ENCODE measurements at places on chromosomes 2 and 18.

DNA sequence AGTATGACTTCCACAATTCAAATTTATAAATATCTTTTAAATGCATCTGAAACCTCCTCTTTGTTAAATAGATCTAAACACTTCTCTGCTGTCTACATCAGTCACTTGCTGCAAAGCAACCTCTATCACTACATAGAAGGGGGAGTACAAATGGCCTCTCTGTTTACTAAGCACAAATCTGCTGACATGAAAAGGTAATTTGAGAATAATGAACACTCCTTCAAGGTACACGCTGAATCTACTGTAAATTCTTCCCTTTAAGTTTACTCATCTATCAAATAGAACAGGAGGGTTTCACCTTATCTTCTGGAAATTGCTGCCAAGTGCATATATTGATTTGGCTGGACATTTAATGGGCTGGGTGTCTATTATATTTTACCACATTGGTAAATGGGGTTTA lies 879.6 kb downstream of the SUCLG1 start:
- DNase-seq = no peak

DNA sequence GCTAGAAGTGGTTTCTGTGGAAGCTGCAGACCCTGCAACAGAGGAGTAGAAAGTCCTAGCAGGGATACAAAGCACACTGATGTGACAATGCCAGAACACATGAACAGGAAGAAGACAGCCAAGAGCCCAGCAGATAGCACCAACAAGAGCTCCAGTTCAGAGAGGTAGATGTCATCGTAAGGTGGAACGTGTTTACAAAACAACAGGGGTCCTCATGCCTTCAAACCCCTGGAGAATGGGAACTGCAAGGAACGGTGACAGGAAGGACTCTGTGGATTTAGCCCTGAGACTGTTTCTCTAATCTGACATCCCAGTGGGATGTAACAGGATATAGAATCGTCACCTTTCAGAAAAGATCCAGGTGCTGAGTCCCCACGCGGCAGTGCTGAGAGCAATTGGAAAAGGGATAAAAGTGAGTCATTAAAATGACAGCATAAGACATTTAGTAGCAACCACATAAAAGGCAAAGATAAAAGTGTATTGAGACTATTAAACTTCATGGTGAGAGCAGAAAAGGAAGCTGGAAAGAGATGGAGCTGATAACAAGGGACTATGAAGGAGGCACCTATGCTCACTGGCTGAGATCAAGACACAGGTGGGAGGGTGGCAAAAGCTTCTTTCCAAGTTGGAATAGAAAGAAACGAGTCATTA lies 195.2 kb downstream of the FBXO15 start:
- DNase-seq = no peak

- no peak for DNase-seq
Observed at GRCh38 chr2:103292573-103292972, 530.7 kb downstream of the TMEM182 start.

DNA sequence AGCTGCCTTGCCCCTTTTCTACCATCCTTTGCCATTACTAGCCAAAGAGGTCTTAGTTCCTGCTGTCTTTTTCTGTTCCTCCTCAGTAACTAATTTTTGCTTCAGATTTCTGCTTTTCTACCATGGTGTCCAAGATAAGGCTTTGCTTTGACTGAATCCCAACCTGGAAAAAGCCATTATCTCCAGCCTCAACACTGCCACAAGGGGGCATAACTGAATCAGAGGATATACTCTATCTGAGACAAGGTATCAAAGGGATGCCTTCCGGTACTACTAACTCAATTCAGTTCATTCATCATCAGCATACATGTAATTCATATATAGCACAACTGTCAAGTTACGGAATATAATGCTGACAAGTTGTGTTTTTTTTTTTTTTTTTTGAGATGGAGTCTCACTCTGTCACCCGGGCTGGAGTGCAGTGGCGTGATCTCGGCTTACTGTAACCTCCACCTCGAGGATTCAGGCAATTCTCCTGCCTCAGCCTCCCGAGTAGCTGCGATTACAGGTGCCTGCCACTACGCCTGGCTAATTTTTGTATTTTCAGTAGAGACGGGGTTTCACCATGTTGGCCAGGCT lies 11.4 kb downstream of the OSGEPL1 start:
- no peak for DNase-seq

- no peak for DNase-seq
Observed at GRCh38 chr2:122070241-122070731, 314.8 kb downstream of the TSN start.

GRCh38 chr2:12548906-12549305 lies 167.8 kb upstream of the TRIB2 start:
- no peak for DNase-seq

- no peak for DNase-seq
Observed at GRCh38 chr2:43324259-43325106, 98.1 kb upstream of the ZFP36L2 start.

GRCh38 chr2:180734382-180734781 lies 246.0 kb upstream of the UBE2E3 start:
- DNase-seq = no peak

DNA sequence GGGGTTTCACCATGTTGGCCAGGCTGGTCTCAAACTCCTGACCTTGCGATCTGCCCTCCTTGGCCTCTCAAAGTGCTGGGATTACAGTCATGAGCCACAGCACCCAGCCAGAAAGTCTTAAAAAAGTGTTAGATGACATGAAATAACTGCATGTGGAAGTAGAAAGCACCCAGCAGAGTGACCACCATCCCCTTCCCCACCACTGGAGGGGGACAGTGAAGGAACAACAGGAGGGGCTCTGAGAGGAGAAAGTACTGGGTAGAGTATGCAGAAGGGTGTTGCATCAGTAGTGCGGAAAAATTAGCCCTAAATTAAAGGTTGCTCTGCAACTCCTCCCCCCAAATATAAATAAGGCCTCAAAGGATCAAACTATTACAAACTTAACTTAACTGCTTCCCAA lies 230.5 kb downstream of the ZNF521 start:
- DNase-seq = no peak

DNA sequence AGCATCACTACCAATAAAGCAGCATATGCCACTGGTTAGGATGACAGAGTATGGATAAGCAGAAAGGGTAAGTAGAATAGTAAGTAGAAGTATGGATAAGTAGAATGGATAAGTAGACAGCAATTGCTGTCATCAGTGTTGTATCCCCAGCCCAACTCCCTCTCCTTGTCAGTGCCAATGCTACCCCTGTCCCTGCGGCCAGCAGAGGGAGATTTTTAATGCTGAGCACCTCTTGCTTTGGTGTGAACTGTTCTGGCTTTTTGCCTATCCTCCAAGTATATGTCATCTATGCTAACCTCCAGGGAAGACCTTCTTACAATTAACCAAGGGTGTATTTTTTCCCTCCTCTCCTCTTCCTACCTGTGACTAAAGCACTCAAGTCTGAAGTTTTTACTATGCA lies 136.7 kb upstream of the SPHKAP start:
- DNase-seq = no peak

DNA sequence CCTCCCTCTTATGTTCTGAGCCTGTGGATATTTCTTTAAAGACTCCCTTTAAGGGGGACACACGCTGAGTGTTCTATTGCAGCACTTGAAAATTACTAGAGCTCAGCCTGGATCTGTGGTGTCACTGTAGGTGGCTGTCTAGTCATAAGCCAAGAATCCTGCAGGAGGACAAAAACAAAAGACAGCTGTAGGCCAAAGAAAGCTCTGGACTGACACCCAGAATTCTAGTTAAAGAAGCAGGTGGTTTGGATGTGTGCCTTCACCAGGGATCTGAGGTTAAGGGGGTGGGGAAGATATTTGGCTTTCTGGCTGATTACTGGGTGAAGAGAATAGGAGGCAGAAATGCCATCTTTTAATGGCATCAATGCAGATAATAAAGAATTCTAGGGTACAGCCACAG lies 842.5 kb upstream of the NXPH2 start:
- no peak for DNase-seq

GRCh38 chr2:96253006-96253405 lies 12.8 kb downstream of the TMEM127 start:
- no peak for DNase-seq

GRCh38 chr2:134008837-134009236 lies 245.0 kb upstream of the MGAT5 start:
- DNase-seq = no peak

DNA sequence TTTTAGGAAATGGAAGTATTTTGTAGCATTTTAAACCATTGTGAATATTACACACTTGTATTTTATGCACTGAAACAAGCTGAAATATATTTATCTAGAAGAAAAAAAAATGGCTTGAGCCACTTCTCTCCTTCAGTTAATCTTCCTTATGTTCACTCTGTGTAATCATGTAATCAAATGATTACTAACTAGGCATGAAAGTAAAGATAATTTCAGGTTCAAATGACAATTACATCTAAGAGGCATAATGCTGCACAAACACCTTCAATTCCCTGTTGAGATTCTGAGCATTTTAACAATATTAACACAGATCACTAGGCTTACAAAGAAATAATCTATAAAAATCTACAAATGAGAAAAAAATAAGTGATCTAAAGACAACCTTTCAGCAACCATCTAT lies 119.6 kb upstream of the ITGB6 start:
- no peak for DNase-seq

GRCh38 chr2:9752441-9753275 lies 90.6 kb upstream of the TAF1B start:
- peak; percentile 77 for DNase-seq

DNA sequence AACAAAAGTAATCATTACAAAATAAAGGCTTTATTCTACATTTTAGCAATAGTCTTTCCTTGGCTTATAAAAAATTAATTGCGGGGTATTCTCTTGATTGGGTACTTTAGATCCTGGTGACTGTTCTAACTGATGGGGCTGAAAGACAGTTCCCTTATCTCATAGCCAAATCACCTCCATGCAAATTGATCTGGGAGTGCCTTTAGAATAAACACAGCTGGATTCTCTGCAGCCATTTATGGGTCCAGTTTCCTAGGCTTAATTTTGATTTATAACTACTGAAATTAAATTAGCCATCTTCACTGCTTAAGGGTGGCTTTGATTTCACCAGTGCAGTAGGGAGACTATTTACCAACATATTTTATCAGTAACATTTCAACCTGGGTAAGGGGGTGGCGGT lies 337.1 kb downstream of the NRXN1 start:
- no peak for DNase-seq

DNA sequence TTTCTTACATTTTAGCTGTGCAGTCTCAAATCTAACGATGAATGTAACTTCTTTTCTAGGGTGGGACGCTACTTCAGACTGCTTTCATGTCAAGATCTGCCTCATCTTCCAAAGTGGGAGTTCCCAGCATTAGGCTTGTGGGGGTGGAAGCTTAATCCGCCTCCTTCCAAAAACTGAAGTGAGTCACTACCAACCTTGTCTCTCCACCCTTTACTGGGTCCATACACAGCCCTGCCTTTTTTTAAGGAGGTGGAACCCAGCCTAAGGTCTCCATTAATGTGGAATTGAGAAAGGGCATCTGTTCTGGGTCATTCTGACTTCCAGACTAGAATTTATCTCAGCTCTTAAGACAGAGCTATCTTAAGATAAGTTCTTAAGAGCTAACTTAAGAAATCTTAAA lies 42.0 kb upstream of the NFE2L2 start:
- DNase-seq = no peak

DNA sequence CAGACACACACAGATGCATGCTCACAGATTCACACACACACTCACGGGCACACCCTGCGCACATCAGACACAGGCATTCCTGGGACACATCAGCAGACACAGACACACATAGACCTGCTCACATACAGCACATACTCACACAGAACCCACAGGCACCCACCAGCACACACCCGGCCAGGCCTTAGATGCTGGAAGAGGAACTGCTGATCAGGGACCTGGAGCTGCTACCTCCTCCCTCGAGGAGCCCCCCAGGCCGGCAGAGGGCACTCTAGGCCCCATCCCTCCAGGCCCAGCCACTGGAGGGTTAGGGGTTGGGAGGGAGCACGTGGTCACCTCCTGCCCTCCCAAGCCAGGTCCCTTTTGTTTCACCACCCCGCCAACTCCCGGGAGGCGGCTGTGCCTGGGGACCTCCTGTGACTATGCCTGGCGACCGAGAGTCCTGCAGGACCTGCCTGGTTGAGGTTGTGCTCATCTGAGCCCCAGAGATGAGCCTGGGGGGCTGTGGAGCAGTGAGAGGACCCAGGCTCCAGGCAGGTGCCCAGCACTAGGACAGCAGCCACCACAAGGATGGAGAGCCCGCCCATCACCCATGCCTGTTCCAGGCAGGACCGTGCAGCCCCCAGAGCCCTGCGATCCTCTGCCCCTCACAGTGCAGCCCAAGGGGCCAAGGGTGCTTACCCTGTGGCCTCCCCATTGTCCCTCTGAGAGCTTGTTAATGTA lies 21.0 kb upstream of the PTMA start:
- no peak for DNase-seq

DNA sequence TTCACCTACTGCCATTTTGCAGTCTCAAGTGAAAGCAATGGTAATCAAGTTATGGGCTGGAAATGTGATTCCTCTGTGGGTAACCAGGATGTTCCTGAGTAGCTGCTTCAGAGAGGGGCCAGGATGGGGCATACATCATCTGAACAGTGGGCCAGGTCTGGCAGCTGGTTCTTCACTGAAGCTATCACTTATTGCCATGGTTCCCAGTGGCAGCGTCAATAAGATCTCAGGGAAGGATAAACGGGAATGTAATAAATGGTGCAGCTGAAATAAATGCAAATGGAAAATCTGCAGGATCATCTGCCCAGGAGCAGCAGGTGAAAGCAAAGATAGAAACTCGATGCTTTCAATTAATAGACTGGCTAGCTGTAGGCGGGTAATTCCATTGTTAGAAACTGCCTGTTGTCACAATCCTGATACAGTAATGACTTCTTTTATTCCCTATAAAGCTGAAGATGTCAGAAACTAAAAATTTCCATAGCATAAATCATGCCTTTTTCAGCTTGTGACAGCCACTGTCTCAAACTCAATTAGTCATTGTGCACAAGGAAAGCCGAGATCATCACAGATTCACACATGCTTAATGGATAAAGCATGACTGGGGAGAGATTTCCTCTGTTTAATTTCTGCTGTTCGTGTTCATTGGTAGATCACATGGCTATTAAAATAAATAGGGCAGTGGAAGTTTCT lies 56.2 kb upstream of the CCDC85A start:
- DNase-seq = no peak

- no peak for DNase-seq
Observed at GRCh38 chr2:18519914-18520450, 40.5 kb downstream of the RDH14 start.

- DNase-seq = no peak
Observed at GRCh38 chr2:151973013-151973900, 125.6 kb downstream of the CACNB4 start.

DNA sequence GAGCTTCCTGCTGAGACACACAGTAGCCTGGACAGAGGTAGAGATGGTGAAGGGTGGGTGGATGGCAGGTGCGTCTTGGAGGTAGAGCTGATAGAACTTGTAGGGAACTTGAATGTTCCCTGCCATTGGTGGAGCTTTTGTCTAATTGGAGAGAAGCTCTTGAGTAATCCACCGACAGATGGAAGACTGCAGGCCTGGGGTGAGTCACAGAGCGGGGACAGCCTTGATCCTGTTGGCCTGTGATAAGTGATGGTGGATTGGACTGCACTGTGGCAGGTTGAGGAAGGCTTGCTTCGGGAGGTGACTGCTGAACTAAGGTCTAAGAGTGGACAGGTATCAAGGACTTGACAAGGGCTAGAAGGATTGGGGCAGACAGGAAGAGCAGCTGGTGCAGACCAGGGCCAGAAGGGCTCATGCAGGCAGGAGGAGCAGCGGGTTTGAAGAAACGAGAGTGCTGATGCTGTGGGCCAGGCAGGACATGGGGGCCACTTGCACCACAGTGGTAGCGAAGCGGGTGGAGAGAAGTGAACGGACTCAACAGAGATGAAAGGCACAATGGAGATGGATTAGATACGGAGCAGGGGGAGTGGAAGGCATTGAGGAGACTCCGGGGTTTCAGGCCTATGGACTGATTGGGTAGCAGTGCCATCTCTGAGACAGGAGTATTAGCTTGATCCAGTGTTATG lies 16.3 kb downstream of the CABLES1 start:
- no peak for DNase-seq
